ENCODE measurements at places on chromosomes 1 and 21.

DNA sequence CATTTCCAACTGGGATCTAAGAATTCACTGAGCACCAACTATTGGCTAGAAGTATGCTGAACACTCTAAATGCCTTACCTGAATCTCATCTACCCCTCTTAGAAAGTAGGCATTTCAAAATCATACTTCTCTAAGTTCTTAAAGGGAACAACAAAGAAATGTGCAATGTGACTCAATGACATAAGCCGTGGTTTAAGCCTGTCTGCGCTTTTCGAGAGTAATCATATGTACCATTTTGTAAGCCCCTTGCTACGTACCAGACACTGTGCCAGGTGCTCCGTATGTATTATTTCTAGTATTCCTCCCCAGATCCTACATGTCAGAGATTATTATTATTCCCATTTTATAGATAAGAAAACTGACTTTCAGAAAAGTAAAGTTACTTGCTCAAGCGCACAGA lies 454.2 kb downstream of the SETD4 start:
- no peak for DNase-seq

GRCh38 chr1:49052102-49052501 lies 275.4 kb upstream of the BEND5 start:
- DNase-seq, result no peak

DNA sequence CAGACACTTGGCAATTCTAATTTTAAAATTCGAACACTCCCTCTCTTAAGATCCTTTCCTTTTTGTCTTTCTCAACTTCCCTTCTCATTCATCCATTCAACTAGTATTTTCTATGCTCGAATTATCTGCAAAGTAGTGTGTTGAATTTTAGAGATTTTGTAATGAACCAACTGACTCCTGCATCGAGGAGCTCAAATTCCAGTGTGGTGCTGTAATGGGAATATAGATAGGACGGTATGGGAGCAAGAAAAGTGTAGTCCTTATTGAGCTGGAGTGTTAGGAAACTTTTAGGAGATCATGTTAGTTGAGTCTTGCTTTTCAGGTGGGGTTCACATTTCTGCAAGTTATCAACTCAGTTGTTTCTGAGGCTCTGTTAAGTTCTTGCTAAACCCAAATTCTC lies 897.5 kb downstream of the TTLL7 start:
- no peak for DNase-seq

DNA sequence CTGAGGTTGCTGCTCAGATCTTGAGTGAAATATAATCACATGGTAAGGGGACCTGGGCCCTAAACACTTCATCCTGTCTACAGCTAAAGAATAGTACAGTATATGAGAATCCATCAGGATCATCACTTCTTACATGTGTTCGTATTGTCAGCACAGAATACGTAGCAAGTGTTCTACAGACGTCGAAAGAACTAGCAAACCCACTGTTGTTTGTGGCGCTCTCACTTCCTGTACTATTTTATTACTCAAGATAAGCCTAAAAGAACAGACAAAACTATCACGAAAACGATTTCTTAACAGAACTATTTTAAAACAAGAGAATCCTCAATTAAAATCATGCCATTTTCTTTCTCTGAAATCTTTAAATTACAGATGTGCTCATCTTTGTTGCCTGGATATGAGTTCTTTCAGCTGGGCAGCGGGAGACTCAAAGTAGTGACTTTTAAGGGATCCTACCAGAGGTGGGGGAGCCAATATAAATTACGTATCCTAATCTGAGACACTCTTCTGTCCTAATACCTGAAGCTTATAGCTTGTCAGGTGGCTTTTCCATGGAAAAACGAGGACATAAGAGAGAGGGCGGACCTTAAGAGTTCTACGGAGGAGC lies 724 bp downstream of the ST7L start:
- DNase-seq, result no peak

- DNase-seq, result no peak
Observed at GRCh38 chr1:30303387-30303786, 420.0 kb downstream of the MATN1 start.

DNA sequence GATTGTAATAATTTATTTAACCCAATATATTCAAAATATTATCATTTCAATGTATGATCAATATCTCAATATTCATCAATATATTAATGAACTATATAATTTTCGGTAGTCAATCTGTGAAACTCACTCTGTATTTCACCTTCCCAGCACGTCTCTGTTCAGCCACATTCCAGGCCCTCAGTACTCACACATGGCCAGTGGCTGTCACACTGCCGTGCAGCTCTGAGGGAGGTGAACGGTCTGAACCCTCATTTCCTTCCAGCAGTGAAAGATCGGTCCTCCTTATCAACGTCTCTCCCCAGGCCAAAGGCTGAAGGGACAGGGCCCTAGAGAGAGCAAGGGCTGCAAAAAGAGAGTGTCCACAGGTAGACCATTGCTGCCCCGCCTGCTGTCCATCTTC lies 39.5 kb upstream of the ZNF124 start:
- no peak for DNase-seq

GRCh38 chr1:214071469-214071868 lies 83.7 kb downstream of the PROX1 start:
- DNase-seq, result no peak

GRCh38 chr1:32336591-32336932 lies 529 bp upstream of the MARCKSL1 start:
- no peak for DNase-seq

Measured in T-helper 1 cell (primary cell).